NCI-H460 (cell line): ENCODE measurements at places on chromosomes 3 and 15. TPM values are rescaled to one million over a fixed set of nuclear protein-coding genes. Genes with fewer than 3 reads are reported as not detected.
A peak's percentile ranks its signal among the peaks of the same experiment; 100 is the strongest.

The SLC38A3 gene
- total RNA-seq = 0.09 and 0.27 TPM in 2 replicates

The GOLGA8M gene
- total RNA-seq = not detected in 2 replicates

The UCN2 gene
- total RNA-seq = not detected in 2 replicates

The CHDH gene
- total RNA-seq = 0.57 and 1.2 TPM in 2 replicates

The CHST2 gene
- 0.40 and 0.49 TPM in 2 replicates for total RNA-seq

The EXD1 gene
- total RNA-seq = not detected in 2 replicates

The INKA1 gene
- 0.10 and 0.26 TPM in 2 replicates for total RNA-seq

The RNF168 gene
- 9.5 and 11.7 TPM in 2 replicates for total RNA-seq

The IMP3 gene
- 59.8 and 68.6 TPM in 2 replicates for total RNA-seq

The CCR8 gene
- total RNA-seq = not detected in 2 replicates

DNA sequence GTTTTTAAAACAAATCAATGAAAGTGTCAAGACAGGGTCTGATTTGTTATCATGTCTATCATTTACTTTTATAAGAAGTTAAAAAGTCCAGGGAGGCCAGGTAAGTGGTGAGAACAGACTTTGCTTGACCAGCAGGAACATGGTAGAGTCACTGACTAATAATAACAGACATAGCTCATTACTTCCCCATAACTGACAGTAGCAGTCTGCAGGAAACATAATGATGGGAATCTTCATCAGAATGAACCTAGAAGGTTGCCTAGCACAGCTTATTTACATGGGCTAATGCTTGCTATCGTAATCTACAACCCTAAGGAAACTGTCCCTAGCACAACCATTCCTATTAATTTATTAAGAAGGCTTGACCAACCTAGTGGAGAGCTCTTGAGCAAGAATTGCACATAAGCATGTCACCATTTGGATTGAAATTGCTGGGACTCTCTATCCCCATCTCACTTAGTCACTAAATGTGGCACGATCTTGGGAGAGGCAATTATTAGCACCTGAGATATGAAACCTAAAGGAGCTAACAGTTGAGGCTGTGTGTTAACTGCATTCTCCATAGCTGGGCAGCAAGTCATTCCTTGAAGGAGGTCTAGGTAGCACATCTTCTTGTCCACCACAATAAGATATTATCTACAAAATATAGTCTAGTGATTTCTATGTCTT lies 139.6 kb upstream of the ZBTB20 start:
- no peak for DNase-seq

DNA sequence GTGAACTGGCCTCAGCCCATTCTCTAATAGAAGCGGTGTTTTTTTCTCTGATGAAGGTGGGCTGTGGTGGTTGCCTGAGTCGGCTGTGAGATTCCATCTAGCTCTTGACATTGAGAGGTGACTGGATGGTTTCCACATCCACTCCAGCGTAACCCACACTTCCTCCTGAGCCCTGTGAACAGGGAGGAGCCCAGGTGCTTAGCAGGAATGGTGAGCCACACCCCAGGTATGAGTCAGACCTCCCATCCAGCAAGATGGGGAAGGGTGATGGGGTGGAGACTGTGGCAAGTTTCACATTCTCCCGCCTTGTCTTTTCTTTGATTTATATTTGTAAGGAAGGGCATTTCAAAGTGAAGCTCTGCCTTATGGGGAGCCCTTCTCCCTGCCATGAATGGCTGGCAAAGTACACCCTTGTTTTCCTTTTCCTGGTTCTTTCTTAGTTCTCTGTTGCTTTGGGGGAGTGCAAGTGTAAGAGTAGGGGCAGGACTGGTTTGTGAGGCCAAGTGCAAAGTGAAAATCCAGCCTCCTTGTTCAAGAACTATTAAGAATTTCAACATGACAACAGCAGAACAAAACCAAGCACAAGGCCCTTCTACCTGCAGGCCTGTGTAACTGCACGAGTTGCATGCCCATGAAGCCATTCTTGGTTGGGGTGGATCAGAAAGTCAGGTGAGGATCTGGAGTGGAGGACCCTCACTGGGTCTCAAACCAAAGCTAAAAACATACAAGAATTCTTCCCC lies 4.6 kb upstream of the TPRG1 start:
- DNase-seq = no peak

DNA sequence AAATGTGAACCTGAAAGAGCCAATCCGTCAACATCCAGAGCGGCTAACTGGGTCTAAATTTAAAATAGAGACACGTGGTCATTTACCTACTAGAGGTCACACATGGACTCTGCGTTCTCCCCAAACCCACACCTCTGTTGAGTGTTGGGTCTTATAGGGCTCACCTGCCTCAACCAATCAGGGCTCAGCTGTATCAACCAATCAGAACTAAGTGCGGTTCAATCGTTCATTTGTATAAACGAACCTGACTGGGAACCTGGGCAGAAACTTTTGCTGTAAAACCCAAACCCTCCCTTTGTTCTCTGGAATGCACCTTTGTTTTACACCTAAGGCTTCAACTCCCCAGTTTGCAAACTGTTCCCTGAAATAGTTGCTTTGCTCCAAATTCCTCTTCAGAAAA lies 8.9 kb downstream of the DNAAF4 start:
- no peak for DNase-seq

DNA sequence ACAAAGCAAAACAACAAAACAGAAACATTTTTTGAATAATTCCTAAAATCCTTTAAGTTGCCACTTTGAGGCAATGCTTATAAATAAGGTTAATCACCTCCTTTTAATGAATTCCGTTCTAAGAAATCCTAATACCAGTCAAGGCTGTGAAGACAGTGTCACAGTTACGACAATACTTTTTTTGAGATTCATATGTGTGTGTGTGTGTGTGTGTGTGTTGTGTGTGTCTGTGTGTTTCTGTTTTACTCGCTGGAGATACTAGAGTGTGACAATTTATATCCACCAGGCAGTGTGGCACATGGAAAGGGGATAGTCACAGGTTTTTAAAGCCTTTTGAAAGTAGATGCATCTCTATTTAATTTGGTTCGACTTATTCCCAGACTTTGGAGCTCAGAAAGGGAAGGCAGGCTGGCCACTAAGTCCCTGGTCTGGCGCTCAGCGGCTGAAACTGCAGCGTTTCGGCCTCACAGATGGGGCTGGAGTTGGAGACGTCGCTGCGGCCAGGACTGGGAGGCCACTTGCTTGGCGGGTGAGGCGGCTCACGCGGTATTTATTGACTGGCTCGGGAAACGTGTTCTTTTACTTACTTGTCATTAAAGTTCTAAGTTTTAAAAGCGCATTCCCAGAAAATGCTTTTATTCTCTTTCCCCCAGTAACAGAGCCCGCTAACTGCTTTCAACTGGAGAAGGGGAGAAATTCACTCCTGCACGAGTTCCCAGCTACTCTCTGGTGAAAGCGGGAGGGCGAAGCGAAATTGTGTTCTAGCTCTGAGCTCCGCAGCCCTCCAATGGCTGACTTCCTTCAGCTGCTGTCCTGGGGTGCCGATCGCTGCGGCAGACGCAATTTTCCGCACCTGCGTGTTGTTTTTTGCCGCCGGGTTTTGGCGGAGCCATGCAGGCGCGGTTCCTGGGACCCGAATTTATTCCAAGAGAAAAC lies 13.7 kb downstream of the ZIC1 start:
- no peak for DNase-seq

DNA sequence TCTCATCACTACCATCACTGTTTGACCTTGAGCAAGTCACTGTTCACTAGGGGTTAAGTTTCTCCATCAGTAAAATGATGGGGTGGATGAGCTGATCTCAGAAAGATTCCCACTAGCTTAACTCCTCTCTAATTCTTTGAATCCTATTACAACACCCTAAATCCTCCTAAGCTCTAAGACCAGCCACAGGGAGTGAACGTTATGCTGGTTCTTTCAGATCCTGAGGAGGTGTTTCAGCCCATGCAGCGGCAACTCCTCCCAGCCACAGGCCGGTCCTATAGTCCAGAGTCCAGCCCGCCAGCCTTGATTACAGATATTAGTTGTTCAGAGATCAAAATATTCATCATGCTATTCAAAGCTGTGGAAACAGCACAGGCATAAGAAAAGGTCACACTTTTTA lies 15.1 kb downstream of the MB21D2 start:
- DNase-seq = no peak

- DNase-seq = no peak
Measured at GRCh38 chr15:92928225-92928750, 28.2 kb downstream of the CHD2 start.

DNA sequence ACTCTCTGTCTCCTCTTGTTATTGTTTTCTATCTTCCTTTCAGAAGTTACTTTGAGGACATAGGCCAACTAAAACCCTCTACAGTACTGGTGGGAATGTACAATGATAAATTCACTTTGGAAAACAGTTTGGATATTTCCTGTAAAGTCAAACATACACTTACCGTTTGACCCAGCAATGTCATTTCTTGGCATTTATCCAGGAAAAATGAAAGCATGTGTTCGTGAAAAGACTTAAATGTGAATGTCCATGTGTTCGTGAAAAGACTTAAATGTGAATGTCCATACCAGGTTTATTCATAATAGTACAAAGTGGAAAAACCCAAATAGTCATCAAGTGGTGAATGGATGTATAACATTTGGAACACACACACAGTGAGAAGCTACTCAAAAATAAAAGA lies 361.5 kb upstream of the DPH6 start:
- no peak for DNase-seq

- no peak for DNase-seq
Measured at GRCh38 chr3:33256249-33256648, 21.0 kb upstream of the FBXL2 start.

DNA sequence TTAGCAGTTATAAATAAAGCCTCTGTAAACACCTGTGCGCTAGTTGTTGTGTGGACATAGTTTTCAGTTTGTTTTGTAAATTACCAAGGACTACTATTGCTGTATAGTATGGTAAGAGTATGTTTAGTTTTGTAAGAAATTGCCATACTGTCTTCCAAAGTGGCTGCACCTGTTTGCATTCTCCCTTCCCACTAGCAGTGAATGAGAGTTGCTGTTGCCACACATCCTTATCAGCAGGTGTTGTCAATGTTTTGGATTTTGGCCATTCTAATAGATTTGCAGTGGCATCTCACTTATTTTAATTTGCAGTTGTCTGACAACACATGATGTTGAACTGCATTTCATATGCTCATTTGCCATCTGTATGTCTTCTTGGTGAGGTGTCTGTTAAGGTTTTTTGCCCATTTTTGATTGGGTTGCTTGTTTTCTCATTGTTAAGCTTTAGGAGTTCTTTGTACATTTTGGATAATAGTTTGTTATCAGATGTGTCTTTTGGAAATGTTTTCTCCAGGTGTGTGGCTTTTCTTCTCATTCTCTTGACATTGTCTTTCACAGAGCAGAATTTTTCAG lies 14.9 kb downstream of the TCAIM start:
- no peak for DNase-seq

DNA sequence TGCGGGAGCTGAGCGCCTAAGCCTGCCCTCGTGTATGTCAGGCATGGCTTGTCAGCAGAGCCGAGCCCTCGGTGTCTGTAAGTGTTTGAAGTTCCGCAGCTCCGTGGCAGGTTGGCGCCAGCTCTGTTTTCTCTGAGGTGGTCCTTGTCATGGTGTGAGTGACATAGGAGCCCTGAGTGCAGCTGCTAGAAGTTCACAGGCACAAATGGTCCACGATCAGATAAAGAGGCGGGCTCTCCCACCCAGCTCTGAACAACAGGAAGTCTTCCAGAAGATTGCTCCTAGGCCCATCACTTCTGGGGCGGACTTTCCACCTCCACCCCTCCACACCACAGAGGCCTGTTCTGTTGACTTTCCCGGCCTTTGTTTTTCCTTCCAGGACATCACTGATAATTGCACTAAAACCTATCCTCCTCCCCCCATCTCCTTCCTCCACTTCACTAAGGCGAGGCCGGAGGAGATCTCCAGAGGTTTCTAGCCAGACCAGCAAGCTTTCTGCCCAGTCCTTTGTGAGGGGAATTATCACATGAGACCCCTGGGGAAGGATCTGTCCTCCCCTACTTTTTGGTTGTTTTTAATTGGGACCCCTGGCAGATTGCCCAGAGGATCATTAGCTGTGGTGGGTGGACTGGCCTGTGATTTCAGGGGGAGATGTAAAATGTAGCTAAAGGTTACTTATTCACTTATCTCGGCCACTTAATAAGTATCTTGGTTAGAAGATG lies 19.9 kb downstream of the ITPR1 start:
- DNase-seq = no peak

DNA sequence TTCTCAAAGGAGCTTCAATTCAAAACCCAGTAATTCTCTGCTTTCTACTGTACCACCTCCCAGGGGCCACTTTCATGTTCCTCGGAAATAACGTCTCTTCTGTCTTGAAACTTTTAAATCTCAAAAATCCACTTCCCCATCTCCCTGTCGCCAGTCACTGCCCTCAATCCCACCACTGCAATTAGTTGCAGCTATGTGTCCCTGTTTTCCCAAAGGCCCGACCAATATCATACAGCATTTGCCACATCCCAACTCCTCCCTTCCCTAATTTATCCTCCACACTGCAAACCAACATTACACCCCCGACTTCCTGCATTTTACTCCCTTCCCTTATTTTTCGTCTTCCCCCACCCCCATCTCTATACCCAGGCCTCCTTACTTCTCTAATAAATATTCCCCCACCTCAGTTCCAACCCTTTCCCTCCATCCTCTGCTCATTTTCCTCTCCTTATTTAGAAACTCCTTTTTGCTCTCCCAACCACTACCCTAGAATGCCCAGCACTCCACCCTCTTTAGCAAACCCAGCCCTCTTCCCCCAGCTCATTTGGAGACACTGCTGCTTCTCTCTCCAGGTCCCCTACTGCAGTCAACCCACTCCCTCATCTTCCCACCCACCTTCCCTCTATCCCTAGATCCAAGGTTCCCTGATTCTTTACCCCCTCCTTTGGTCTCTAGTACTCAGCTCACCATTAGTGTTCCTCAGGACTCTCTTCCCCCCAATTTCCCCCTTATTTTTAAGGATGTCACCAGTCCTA lies 1.1 kb downstream of the NPTN start:
- DNase-seq = no peak

DNA sequence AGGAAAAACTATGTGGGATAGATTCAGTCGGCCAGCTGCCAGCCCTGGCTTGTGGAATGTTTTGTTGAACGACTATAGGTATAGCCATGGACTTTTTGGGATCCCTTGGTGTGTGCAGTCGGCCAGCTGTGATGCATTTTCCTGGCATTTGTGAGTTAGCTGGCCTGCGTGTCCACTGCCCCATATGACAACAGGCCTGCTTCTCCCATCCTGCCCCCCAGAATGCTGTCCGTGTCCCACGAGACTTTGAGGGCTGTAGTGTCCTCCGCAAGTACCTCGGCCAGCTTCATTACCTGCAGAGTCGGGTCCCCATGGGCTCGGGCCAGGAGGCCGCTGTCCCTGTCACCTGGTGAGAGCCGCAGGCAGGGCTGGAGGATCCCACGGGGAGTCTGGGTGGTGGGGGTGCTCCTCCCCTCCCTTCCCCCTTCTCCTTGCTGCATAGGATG lies 23.6 kb downstream of the PTPN23 start:
- DNase-seq = no peak

GRCh38 chr3:37622999-37623883 lies 238.4 kb upstream of the CTDSPL start:
- no peak for DNase-seq

GRCh38 chr15:91879158-91879557 lies 25.6 kb downstream of the SLCO3A1 start:
- no peak for DNase-seq

- DNase-seq = peak; percentile 27
Measured at GRCh38 chr3:185737020-185737419, 87.8 kb downstream of the IGF2BP2 start.

GRCh38 chr3:165983284-165983683 lies 146.1 kb upstream of the BCHE start:
- DNase-seq = no peak

- DNase-seq = no peak
Measured at GRCh38 chr3:111884411-111885018, 25.4 kb downstream of the PHLDB2 start.

GRCh38 chr3:45168451-45168850 lies 22.3 kb upstream of the CDCP1 start:
- no peak for DNase-seq

GRCh38 chr3:185311991-185312390 lies 50.9 kb upstream of the MAP3K13 start:
- no peak for DNase-seq

GRCh38 chr15:51097553-51098330 lies 3.0 kb upstream of the TNFAIP8L3 start:
- no peak for DNase-seq
